ENCODE measurements at places on chromosomes 1 and 21.

DNA sequence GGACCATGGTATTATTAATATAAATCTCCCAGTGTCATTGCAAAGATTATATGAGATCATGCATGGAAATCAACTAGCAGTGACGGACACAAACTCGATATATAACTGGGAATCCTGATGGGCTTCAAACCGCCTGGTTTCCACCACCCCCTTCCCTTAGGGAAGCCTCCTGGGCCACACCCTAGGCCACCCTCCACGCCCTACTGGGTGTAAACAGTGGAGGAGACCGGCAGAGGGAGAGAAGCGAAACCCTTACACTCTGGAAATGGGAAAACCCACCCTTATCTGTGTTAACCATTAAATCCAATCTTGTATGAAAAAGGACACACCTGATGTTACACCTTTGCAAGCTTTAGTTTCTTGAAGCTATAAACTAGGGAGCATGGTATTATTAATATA lies 595 bp upstream of the ZNHIT6 start:
- no peak for DNase-seq

GRCh38 chr1:161238039-161238473 lies at the start of gene NR1I3:
Gene NR1I3, minus strand, starts transcription at chr1:161238203. Its CDS starts 1,638 bp downstream, at chr1:161236565.
- DNase-seq = no peak

DNA sequence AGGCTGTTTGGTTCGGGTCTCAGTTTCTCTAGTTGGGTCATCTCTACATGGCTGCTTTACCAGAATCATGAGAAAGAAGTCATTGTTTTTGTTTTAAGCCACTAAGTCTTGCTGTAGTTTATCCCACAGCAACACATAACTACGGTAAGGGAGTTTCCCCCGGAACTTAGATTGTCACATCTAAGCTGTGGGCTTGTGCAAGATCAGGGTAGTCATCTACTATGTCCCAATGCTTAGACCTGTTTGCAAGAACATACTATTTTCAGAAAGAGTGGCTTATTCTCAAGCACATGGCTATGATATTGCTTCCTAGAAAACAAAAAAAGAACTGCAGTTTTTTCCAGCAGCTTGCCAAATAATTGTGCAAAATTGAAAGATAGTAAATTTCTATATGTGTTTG lies 18.0 kb upstream of the OLIG2 start:
- DNase-seq = no peak

- no peak for DNase-seq
These were observed 28.4 kb upstream of the ST3GAL3 start for GRCh38 chr1:43678940-43679339.

DNA sequence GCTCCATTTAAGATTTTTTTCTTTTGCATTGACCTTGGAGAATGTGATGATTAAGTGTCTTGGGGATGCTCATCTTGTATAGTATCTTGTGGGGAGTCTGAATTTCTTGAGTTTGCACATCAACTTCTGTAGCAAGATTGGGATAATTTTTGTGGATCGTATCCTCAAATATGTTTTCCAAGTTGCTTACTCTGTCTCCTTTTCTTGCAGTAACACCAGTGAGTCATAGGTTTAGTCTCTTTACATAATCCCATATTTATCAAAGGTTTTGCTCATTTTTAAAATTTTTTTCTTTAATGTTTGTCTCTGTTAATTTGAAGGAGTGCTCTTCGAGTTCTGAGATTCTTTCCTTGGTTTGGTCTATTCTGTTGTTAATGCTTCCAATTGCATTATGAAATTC lies 41.7 kb upstream of the ANGPTL1 start:
- no peak for DNase-seq
